ENCODE measurements at places on chromosomes 7 and 10. TPM values are rescaled to one million over a fixed set of nuclear protein-coding genes. Genes with fewer than 3 reads are reported as not detected.

DNA sequence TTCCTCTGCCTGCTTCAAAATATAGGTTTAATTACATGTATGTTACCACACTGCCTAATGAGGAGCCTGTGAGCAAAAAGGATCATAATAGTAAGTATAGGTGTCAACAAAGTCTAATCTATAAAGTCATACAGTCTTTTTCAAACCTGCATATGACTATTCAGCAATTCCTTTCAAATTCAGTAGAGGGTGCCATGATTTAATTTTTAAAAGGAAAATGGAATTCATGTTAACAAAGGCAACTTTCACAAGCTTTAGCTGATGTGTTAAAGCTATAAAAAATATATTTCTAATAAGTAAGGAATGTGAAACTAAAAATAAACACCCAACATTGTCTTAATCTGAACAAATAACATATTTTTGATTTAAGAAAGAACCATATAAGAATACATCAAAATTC is 52.1 kb downstream of the MPP7 start:
- DNase-seq, result no peak

GRCh38 chr7:92832534-92833023 is 3.8 kb downstream of the CDK6 start:
- no peak for DNase-seq

DNA sequence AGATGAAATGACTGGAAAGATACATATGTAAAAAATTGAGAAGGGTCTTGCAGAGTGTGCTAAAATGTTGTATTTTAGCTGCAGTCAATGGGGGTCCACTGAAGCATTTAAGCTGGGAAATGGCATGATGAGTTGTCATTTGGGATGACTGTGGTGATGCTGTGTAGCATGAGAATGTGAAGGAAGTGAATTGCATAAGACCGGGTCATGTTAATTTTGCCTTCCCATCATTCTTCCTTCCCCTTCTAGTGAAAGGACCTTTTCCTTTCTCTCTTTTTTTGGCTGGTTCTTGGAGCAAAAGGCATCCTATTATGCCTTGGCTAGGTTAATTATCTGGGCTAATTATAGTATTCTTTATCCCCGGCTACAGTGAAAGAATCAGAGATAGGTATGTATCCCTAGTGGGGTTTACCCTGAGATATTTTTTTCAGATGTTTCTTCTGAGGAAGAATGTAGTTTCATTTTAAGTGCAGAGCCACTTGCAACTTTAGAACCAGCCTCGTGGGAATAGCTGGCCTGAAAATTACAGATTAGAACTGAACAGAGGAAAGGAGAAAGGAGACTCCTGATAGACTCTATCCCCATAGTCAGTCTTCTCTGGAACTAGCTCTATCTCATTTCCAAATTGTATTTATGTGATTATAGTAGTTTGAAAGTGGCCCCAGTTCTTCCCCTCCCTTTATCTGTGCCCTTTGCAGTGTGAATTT is 93.6 kb downstream of the HGF start:
- no peak for DNase-seq

DNA sequence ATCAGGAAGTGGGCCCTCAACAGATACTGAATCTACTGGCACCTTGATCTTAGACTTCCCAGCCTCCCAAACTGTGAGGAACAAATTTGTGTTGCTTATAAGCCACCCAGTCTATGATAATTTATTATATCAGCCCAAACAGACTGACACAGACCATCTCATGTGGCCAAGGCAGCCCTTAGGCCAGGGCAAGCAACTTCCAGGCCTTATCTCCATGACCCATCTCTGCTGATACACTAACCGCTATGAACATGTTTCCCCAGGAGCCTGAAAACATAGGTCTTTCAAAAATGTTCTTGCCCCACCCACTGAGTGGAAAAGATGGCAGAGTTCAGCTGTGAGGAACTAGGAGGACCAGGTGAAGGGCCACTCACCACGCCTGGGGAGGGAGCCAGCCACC is 3.2 kb upstream of the BLOC1S2 start:
- no peak for DNase-seq

GRCh38 chr7:150556521-150557138 is 10.6 kb upstream of the GIMAP4 start:
- DNase-seq, result no peak

- no peak for DNase-seq
Measured at GRCh38 chr10:21369697-21370096, 155.8 kb downstream of the SKIDA1 start.

- DNase-seq, result no peak
Measured at GRCh38 chr7:101942603-101943210, 125.3 kb downstream of the CUX1 start.

DNA sequence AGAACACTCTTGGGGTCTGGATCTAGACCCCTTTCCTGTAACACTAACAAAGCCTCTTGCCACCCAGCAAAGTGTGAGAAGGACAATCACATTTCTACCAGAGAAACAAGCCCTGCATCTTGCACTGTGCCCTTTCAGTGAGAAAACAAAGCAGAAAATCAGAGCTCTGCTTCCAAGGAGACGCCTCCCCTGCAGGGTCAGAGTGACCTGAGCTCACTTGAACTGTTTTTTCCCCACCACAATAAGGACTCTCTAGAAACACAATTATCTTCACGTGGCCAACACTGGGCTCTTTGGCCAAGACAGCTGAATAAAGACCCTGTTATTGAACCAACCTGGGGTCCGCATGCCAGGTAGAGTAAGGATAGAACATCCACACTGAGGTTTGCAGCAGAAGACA is 30.1 kb upstream of the PRLHR start:
- DNase-seq, result no peak

DNA sequence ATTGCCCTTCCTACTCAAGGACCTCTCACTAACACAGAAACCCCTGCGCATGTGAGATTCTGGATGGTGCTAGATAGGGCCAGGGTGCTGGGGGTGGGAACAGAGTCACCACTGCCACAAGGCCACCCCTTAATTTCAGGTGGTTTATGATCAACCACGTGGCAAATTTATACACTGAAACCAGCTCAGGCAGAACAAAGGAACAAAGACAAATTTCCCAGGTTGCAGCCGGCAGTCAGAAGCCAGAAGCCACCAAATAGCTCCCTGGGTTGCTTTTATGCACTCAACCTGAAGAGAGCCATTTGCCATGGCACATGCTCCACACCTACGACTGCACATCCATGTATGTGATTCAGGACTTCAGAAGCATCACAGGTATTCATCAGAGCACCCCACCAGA is 2.5 kb downstream of the VOPP1 start:
- no peak for DNase-seq

GRCh38 chr7:43111630-43112458 is 603 bp upstream of the HECW1 start:
- no peak for DNase-seq

DNA sequence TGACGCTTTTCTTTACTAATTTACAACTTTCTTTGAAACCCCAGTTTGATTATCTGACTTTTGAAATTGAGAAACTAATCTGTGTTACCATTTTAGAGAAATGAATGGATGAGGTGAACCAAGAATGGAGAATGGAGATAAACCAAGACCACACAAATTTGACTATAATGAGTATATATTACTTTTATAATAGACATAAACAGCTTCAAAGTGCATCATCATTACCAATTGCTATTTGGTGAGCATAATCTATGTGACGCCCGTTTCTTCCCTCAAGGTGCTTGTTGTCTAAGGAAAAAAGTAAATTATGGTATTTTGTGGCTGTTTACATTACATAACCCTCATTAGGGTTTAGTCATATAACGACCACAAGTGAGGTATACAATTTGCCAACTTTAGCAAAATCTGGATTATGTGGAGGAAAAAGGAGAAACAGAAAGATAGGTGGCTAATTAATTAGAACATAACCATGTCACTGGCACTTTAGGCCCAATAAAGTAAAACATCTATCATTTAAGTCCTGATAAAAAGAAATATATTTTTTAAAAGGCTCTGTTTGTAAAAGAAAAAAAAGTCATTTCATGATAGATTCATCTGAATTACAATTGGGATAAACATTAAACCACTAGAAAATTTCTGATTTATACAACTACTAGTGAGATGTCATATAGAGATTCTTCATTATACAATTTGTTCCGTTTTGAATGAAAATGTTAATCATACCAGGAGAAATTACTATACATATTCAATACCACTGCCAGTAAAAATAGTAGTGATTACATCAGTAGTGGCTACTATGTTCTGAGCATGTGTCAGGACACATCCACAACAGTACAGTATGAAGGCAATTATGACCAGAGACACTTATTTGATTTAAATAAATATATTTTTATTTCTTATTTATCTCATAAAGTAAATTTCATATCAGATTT is 118.2 kb upstream of the FAM133B start:
- DNase-seq, result no peak

- no peak for DNase-seq
Measured at GRCh38 chr7:81632418-81632817, 137.4 kb downstream of the HGF start.

DNA sequence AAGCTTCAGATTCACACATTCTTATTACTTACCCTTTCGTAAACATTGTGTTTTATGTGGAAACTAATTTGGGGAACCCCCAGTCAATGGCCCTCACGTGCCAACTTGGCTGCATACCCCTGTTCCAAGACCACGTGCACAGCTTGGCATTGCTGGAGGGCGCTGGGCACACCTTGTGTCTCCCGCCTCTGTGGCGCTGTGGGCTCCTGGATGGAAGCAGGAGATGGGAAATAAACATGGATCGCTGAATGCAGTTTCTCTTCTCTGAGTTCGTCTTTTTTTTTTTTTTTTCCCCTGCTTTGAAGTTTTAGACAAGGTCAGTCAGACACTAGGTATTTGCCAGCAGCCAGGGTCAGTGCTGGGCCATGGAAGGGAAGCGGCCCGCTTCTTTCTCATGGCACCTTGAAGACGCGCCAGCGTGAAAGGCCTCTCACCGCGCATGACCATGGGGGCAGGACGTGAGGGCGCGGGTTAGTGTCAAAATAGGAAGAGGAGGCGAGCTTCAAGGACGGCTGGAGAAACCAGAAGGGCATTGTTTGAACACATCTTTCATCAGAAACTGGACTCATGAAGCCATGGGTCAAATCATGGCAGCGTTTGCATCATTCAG is 27.3 kb downstream of the BNIP3 start:
- no peak for DNase-seq

DNA sequence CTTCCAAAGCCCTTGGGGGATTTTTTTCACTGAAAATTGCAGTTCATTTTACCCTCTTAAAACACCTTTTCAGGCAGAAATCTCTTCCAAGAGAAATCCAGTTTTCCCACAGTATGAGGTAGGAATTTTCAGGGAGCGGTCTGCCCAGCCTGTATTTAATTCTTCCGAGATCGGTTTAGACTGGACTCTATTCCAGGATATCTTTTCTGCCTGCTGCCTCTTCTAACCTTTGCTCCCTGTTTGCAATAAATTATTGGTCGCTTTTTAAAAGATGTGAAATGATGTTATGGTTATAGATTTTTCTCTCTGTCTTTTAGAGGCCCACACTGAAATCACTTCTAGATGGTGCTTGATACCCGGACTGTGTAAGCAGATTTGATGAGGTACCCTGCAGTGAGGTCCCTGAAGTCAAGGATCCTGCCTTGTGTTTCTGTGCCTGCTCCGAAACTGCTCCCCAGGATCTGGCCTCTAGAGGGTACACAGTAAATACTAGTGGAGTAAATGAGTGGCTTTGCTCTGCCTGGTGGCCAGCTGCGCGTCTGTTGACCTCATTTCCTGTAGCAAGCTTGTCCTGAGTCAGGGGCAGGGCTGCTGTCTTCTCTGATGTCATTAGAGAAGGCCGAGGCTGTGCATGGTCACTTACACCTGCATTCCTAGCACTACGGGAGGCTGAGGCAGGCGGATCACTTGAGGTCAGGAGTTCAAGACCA is 191.6 kb downstream of the FANK1 start:
- no peak for DNase-seq

DNA sequence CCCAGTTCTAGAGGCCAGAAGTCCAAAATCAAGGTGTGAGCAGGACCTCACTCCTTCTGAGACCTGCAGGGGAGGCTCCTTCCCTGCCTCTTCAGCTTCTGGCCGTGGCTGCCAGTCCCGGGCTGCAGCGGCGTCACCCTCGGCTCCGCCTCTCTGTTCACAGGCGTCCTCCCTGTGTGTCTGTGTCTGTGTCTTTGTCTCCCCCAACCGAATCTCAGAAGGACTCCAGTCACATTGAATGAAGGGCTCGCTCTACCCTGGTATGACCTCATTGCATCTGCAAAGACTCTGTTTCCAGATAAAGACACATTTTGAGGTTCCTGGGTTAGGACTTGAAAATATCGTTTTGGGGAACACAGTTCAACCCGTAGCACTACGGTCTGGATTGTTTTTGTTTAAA is 33.1 kb upstream of the GALNT11 start:
- DNase-seq, result peak; percentile 49

DNA sequence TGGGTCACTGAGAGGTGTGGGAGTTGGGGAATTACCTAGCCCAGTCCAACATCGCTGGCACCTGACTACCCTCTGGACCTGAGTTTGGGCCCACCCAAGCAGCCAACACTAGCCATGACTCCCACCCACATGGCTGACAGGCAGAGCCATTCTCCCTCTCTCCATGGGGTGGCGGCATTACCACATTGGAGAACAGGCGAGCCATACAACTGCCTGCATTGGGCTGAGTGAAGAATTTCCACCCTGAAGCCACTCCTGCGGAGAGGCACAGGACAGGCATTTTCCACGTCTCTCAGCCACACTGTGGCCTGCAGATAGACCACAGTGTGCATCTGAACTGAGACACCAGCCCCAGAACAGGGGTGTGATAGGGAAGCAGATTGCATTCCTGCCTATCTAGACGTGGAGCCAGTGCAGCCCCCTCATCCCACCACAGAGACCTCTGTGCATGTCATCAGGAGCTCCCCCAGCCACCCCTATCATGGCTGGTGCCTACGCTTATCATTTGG is 58.2 kb upstream of the ANTXRL start:
- DNase-seq, result peak; percentile 80

DNA sequence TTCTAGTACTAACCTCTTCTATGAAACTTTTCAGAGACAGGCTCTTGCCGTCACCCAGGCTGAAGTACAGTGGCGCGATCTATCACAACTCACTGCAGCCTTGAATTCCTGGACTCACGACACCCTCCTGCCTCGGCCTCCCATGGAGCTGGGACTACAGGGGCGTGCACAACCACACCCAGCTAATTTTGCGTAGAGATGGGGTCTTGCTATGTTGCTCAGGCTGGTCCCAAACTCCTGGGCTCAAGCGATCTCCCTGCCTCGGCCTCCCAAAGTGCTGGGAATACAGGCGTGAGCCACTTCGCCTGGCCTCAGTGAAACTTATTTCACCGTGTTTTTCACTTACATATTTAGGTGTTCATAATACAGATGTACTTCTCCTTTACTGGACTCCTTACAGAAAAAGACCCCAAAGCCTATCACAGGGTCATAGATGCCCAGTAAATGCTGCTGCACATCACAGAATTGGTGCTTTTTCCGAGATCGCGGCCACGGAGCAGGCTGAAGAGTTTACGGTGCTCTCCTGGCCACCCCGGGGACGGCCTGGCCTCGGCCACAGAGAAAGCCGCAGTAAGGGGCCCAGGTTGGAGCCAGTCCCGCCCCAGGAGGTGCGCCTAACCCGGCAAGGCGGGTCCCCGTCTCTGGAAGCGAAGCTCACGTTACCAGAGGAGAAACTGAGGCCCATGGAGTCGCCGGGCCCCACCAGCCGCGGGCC is 595 bp downstream of the TBL2 start:
- no peak for DNase-seq

POLR2J2 gene
- total RNA-seq, result 3.7 TPM

SEMA3E gene
- 0.45 TPM for total RNA-seq

TRPV5 gene
- total RNA-seq, result not detected

HTR5A gene
- total RNA-seq, result not detected

ESYT2 gene
- total RNA-seq, result 19.6 TPM

HKDC1 gene
- total RNA-seq, result 0.65 TPM

NRAP gene
- total RNA-seq, result 0.05 TPM

MLXIPL gene
- total RNA-seq, result 457 TPM

ARPC1A gene
- total RNA-seq, result 64.2 TPM

CALML5 gene
- not detected for total RNA-seq

NUTM2E gene
- total RNA-seq, result 0.08 TPM

MYOZ1 gene
- not detected for total RNA-seq

RET gene
- total RNA-seq, result 1.1 TPM

All from left lobe of liver (tissue), 2 donors.